Stimulated activated CD4-positive, alpha-beta T cell treated with anti-CD3 and anti-CD28 coated beads, Interleukin-2, amount 100 ng/mL, for 48 hours (primary cell): ENCODE measurements at places on chromosomes 3 and 15.

DNA sequence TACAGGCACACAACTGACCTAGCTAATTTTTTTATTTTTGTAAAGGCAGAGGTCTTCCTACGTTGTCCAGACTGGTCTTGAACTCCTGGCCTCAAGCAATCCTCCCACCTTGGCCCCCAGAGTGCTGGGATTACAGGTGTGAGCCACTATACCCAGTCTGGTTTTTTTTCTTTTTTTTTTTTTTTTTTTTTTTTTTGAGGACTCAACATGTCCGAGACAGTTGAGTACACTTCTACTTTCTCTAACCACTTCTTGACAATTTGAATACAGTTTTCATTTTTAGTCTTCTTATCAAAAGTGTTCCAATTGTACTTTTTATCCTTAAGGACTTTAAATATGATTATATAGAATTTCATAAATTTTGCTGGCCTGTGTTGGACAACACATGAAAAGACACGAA lies 7.4 kb upstream of the GSK3B start:
- DNase-seq: no peak

DNA sequence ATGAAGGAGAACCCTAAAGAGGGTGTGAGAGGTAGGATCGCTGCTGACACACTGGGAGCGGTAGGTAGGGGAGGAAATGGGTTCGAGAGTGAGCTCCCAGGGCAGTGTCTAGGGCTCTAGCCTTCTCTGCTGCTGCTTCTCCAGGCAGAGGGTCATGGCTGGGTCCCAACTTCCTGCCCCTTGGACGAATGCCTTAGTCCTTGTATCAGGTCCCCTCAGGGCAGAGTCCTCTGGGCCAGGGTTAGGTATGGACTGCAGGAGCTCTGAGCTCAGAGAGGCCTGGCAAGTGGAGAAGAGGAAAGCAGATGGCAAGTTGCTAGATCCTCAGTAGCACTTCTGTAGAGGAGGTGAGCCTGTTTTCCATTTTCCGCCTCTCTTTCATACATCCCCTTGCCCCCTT lies 2.9 kb downstream of the CORO2B start:
- no peak for DNase-seq

- DNase-seq: no peak
Observed at GRCh38 chr3:36959821-36960220, 15.0 kb upstream of the TRANK1 start.

DNA sequence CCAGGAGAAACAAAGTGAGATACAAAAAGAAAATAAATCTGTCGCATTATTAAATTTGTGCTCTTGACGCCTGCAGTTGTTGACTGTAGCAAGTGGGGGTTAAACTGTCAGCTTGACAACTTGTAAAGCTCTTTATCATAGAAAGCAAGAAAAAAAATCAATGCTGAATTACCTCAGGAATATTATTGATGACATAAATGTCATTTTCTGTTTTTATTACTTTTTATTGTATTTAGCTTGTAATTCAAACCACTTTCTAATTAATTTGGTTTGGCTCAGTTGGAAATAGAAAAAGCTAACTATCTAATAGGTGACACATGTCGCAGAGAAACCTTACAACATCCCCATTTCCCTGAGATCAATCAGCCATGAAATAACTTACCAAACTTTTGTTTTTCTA lies 195.3 kb downstream of the CDIN1 start:
- no peak for DNase-seq

DNA sequence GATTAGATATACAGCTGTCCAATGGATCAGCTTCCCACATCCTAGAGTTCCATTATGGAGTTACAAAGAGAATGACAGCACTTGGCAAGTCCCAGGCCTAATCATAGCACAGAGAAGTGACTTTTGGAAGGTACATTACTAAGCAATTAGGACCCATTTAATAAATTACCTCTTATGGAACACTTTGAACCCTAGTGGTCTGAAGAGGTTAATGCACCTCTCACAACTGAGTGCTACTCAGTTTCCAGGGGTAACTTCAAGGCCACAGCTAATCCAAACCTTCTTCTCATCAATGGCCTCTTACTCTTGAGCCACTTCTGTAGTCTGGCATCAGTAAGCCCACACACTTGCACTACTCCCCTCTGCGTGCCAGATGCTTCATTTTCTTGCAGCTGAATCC lies 34.9 kb upstream of the MEIS2 start:
- DNase-seq: no peak

DNA sequence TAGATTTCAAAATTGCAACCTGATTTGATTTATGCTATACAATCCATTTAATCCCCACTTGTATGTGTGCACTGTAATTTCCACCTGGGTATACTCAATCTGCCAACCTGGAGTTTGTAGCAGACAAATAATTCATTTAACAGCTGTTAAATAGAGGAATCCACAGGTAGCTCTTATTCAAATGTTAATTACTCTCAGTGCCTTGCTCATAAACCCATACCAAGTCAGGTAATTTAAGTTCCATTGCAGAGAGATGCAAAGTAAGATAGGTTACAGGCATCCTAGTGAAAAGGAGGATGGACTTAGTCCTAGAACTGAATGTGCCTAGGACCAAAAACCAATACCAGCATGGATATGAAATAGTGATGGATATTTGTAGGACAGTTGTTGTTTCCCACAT lies 674.2 kb downstream of the TBL1XR1 start:
- no peak for DNase-seq
